Stimulated activated CD8-positive, alpha-beta memory T cell treated with anti-CD3 and anti-CD28 coated beads, Interleukin-7, amount 100 ng/mL, for 48 hours (primary cell): ENCODE measurements at places on chromosomes 1 and 21.

GRCh38 chr1:53313556-53313955 lies 14.3 kb downstream of the LRP8 start:
- DNase-seq = no peak

DNA sequence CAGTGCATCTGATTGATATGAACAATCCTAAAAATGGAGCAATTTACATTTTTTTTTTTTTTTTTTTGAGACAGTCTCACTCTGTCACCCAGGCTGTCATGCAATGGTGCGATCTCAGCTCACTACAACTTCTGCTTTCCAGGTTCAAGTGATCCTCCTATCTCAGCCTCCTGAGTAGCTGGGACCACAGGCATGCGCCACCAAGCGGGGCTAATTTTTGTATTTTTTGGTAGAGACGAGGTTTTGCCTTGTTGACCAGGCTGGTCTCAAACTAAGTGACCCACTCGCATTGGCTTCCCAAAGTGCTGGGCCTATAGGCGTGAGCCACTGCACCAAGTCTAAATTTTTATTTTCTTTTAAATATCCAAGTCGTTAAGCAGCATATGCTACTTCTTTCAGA lies 109.0 kb downstream of the FAF1 start:
- no peak for DNase-seq

GRCh38 chr1:41617336-41617735 lies 132.9 kb upstream of the EDN2 start:
- no peak for DNase-seq

GRCh38 chr1:156119503-156120209 lies 5.1 kb downstream of the LMNA start:
- no peak for DNase-seq
